ENCODE measurements at places on chromosomes 1 and 21.

- DNase-seq = no peak
Measured at GRCh38 chr1:212613440-212614335, 5.1 kb downstream of the ATF3 start.

- DNase-seq = no peak
Measured at GRCh38 chr1:65214340-65215027, 66.5 kb downstream of the AK4 start.

- no peak for DNase-seq
Measured at GRCh38 chr1:91736715-91737615, 149.0 kb downstream of the TGFBR3 start.

DNA sequence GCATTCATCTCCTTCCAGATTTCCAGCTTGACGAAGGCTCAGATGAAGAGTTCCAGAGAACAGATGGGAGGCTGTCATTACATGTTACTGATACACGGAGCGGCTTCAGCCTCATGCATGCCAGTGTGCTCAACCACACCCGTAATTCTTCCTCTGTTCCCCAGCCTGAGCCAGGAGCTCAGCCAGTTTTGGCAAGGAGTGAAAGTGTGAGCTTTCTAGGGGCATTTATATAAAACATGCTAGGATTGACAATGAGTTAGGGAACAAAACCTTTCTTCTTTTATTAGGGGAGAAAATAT is 290.4 kb upstream of the PLXNA2 start:
- DNase-seq = no peak

DNA sequence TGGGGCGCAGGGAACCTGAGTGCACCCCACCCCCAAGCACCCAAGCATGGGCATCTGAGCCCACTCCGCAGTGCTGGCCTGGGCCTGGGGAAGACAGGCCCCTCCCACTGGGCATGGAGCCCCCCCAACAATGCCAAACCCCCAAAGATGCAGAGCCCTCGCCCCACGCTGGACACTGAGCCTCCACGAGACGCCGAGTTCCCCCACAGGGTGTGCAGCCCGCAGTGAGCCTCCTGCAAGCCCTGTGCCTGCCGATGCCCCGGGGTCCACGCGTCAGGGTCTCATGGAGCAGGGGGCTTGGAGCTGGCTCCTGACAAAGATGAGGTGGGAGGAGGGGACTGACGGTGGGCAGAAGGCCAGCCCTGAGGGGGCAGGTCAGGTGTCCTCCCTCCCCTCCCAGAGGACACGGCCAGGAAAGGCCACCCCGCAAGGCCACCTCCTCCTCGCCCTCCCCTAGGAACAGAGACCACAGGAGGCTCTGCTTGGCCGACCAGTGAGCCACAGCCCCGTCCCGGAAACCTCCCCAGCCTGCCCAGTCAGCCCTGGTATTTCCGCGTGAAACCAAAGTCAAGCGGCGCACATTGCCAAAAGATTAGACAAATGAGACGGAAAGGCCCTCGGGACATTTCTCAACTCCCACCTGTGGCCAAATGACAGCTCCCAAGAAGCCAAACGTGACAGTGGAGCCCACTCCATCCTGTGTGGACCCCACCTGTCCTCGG is 33.4 kb downstream of the MEGF6 start:
- DNase-seq = no peak

GRCh38 chr1:56916630-56917029 is 49.2 kb downstream of the C8B start:
- DNase-seq = no peak

- no peak for DNase-seq
Measured at GRCh38 chr1:172144445-172145061, 275.9 kb upstream of the C1orf105 start.

All from stimulated activated CD4-positive, alpha-beta T cell treated with anti-CD3 and anti-CD28 coated beads, Interleukin-1b, Interleukin-23, amount 100 ng/mL, for 4 hours (primary cell).